ENCODE measurements at places on chromosomes 12 and 14.

DNA sequence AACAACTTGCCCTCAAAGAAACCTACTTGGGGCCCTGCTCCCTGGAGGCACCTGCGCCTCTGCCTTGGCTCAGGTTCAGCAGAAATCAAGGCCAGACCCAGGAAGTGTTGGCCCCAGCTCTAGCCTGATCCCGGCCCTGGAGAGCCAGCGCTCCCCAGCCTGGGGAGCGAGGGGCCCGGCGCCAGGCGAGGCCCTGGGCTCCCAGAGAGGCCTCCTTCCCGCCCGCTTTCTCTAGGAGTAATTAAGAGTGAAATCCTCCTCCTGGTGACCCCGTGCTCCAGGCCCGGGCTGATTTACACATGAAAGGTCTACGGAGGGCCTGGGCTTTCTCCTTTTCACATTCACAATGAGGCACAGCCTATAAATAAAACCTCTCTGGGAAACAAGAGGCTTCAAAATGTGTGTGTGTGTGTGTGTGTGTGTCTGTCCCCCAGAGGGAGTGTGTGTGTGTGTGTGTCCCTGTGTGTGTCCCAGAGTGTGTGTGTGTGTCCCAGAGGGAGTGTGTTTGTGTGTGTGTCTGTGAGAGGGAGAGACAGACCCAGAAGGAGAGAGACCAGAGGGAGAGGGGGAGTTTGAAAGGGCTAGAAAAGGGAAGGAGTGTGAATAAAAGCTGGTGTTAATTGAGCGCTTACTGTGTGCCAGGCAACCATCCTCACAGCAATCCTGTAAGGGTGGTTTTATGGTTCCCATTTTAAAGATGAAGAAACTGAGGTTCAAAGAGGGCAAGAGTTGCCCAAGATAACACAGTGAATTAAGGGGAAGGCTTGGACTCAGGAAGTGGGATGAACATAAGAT is 23.8 kb upstream of the COX6A1 start:
- no peak for DNase-seq

DNA sequence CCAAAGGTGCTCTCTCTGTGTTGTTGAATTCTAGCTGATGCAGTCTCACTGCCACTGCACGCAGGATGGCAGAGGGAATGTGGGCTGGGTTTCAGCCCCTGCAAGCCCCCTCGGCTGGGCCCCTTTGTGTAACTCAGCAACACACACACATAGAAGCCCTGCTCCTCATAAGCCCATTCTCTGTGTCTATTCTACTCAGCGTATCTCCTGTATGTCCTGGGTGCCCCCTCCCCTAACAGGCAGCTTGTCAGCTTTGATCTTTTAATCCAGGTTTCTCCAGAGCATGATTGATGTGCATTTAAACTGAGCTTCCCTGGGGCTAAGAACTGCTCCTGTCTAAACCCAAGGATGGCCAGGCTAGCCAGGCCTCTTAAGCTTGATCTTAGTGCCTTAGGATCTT is 43.0 kb downstream of the SRRM4 start:
- DNase-seq: no peak

DNA sequence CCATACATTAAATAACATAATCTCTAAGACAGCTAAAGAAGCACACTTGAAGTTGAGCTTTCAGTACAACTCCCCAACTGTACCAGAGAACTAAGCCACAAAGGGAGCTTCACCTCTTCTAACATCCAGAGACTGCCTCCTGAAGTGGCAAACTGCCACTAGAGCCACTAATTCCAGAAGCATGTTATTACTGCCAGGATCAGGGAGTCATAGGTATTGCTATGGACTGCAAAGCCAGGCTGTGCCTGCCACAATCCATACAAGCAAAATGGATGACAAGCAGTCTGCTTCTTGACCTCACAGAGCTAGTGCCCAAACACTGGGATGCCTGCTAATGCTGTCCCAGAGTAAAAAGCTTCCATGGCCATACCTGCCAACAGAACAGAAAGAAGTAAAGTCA is 160.1 kb downstream of the STXBP6 start:
- no peak for DNase-seq

GRCh38 chr12:53560351-53560750 is 53.1 kb upstream of the NPFF start:
- DNase-seq: no peak

DNA sequence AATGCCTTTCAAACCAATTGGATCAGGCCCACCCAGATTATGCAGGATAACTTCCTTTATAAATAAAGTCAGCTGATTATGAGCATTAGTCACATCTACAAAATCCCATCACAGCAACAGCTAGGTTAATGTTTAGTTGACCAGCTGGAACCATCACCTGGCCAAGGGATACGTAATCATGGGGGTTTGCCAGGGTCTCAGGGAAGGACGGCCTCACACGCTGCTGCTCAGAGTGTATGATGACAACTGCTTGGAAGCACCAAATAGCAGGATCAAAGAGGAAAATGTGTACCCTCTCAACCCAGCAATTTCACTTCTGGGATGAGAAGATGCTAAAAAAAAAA is 162.6 kb downstream of the SLC15A4 start:
- DNase-seq: no peak

GRCh38 chr12:132918680-132919079 is 31.3 kb upstream of the CHFR start:
- no peak for DNase-seq

DNA sequence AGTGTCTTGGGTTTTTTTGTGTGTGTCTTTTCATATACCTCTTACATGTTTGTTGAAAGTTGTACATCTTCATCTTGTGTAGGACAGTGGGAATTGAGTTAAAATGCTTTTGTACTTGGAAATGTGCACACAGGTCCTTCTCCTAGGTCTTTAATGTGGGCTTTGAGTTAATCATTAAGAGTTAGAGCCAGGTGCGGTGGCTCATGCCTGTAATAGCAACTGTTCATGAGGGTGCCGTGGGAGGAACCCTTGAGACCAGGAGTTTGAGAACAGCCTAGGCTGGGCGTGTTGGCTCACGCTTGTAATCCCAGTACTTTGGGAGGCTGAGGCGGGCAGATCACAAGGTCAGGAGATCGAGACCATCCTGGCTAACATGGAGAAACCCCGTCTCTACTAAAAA is 13.9 kb downstream of the CLECL1 start:
- no peak for DNase-seq

GRCh38 chr12:63875703-63876102 is 31.2 kb downstream of the SRGAP1 start:
- DNase-seq: no peak

GRCh38 chr12:2415568-2415944 is 362.8 kb downstream of the CACNA1C start:
- no peak for DNase-seq

DNA sequence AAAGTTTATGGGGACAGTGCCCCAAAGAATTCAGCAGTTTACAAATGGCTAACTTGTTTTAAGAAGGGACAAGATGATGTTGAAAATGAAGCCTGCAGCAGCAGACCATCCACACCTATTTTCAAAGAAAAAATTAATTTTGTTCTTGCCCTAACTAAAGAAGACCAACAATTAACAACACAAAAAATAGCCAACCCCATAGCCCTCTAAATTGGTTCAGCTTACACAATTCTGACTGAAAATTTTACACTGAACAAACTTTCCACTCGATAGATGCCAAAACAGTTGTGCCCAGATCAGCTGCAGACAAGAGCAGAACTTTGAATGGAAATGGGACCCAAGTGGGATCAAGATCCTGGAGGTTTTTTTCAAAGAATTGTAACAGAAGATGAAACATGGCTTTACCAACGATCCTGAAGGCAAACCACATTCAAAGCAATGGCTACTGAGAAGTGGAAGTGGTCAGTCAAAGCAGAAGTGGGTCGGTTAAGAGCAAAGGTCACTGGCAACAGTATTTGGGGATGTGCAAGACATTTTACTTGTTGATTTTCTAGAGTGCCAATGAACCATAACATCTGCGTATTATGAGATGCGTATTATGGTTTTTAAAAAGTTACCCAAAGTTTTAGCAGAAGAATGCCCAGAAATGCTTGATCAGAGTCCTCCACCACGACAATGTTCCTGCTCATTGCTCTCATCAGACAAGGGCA is 30.0 kb downstream of the SLC39A9 start:
- DNase-seq: no peak

DNA sequence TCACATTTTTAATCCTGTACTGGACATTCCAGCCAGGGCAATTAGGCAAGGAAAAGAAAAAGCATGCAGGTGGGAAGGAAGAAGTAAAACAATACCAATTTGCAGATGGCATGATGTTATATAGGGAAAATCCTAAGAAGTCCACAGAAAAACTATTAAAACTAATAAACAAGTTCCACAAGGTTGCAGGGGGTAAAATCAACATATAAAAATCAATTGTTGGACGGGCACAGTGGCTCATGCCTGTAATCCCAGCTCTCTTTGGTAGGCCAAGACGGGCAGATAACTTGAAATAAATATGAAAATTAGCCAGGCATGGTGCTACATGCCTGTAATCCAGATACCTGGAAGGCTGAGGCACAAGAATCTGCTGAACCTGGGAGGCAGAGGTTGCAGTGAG is 31.9 kb downstream of the SEC23A start:
- no peak for DNase-seq

DNA sequence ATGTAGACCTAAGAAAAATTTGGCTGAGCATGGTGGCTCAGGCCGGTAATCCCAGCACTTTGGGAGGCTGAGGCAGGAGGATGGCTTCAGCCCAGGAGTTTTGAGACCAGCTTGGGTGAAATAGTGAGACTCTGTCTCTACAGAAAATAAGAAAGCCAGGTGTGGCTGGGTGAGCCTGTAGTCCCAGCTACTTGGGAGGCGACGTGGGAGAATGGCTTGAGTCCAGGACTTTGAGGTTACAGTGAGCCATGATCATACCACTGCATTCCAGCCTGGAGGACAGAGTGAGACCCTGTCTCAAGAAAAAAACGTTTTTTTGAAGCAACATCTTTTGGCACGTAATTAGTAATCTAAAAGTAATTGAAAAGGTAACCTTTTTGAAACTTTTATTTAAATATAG is 70.9 kb downstream of the FERMT2 start:
- no peak for DNase-seq

GRCh38 chr12:119786539-119786938 is 90.6 kb downstream of the CIT start:
- DNase-seq: no peak

DNA sequence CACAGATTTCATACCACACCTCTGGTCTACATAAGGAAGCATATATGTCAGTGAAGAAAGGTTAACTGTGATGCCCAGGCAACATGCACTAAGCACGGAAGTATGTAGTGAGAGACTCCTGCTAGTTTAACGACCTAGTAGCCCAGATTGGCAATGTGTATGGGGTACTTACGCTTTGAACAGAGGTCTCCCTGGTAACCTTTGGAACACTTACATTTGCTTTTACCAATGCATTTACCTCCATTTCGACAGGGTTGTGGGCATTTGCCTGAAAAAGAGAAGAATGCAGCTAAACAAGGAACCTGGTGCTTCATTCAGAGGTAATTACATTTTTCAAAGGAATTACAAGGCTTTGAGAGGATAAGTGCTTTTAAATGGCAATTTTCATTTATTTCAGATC is 65.2 kb downstream of the WIF1 start:
- DNase-seq: no peak

DNA sequence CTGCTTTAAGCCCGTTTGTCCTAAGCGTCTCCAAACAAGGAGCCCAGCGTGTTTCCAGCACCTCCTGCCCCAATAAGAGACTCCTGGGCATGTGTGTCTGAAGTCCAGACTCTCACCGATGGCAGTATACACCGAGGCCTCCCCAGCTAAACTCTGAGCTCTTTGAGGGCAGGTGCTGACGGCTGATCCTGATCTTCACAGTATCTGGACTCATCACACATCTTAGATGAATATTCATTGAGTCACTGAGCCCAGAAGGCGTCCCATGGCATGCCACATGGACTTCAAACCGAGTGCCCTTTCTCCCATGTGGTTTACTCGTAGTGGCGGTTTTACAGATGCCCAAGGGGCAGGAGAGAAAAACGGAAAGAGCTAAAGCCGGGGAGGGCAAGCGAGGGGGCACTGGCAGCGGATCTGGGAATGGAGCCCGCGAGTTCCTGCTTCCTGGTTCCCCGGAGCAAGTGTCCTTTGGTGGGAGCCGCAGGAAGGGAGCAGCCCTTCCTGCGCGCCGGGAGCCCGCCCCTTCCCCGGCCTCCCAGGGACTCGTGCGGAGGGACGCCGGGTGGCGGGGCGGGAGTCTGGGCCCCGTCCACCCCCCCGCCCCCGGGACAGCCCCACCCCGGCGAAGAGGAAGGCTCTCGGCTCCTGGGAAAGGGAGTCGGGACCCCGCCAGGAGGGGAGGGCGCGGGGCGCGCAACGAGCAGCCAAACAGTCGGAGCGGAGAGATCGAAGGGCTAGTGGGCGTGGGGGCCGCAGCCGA is 585 bp upstream of the TEAD4 start:
- DNase-seq: no peak

DNA sequence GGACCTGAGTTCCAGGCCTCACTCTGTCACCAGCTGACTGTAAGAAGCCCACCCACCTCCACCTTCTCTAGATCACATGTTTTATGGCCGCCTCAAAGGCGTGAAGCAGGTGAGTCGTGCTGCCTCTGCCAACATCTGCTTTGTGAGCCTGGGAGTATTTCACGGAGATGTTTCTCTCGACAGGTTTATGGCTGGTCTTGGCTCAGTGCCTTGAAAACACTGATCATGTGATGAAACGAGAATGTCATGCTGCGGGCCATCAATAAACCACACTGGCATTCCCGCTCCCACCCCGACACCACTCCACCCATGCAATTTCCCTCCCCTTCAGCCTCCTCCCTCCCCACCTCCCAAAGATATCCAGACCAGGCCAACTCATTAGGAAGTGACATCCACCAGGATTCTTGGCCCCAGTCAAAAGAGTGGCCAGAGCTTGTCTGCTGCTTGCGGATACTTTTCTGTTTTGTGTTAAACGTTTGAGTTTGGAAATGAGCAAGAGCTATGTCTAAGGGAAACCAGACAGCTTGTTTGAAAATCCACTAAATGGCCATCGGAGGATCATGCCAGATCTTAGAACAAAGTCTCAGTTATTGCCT is 53.8 kb upstream of the NTF3 start:
- DNase-seq: no peak
